ENCODE measurements at places on chromosomes 1 and 21.
A peak's percentile ranks its signal among the peaks of the same experiment; 100 is the strongest.

DNA sequence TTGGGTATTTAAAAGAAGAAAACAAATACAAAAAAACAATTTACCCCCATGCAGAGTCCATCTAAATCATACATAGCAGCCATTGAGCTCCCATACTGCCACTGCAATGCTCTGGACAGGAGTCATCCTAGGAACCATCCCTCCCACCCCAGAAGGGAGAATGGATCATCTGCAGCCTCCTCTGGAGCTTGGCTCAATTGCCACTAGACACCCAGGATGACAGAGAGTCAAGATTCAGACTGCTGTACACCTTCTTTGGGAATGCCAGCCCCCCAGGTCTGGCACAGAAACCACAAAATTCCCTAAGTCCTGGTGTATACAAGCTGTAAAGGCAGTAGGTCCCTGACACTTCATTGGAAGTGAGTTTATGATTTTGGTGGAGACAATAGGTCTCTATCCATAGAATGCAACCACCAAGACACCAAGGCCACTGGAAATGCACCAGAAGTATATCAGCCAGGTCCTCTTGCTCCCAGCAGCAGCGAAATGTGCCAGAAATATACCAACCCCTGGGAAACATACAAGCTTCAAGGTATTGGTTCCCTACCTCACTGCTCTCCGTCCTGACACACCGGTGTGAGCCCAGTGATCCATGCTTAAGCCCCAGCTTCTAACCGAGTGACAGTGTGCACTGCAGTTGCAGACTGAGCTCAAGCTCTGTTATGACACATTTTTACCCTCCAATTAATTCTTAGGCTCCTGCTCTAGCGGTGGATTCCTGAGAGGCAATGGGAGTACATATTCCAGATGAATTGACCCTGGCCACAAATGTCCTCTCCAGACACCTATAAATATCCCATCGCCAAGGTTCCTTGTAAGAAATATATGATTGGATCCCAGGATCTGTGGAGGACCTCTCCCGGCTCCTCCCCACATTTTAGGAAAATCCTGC lies 4.4 kb downstream of the TAL1 start:
- no peak for DNase-seq

DNA sequence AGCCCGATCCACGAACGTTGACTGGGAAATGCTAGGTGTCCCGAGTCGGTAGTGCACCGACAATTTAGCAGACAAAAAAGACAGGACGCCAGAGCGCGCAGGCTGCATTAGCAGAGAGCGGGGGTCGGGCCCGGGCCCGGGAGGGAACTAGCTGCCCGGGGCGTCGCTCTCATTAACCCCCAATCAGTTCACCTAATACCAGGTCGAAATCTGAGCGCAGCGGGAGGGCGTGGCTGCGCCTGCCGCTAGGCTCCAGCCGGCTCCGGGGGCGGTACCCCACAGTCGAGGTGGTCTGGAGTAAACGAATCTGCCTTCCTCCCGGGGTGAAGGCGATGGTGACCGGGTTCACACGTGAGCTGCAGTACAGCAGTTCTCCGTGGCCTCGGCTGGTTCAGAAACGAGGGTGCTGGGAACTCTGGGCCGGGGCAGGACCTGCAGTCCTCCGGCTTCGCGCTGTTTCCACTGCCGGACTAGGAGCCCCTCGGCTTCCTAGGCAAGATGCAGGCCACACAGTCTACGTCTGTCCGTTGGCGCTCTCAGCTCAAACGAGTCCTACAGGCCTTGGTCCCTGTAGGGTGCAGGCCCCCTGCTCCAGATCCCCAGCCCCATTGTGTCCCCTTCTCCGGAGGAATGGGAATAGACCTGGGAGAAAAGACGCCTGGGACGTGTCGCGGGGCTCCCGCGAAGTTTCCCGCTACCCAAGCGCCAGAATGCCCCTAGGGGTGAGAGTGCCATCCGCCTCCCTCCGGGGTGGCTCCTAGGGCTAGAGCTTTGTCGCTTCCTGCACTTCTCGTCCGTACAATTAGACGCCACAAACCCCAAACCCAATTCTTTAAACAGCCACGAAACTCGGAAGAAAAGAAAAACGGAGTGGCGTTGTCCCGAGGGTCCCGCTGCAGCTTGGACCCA lies 2.0 kb downstream of the GFI1 start:
- no peak for DNase-seq

- DNase-seq = peak; percentile 27
These were observed 34.9 kb upstream of the VASH2 start for GRCh38 chr1:212915245-212916091.

DNA sequence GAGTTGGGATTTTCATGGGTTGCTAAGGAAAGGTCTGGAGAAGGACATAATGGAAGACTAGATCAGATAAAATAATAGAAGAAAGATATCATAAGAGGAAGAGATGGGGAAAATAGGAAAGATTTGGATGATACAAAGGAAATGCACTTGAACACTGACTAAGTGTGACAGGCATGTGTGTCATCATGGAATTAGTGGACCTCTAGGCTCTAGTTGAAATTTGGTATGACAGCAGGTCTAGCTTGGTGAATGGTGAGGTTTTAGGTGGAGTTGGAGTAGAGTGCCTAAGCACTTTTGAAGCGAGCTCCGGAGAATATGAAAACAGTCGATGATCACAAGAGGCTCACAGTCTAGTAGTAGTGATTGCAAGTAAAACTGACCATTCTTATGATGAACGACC lies 73.0 kb upstream of the PTGS2 start:
- DNase-seq = no peak

DNA sequence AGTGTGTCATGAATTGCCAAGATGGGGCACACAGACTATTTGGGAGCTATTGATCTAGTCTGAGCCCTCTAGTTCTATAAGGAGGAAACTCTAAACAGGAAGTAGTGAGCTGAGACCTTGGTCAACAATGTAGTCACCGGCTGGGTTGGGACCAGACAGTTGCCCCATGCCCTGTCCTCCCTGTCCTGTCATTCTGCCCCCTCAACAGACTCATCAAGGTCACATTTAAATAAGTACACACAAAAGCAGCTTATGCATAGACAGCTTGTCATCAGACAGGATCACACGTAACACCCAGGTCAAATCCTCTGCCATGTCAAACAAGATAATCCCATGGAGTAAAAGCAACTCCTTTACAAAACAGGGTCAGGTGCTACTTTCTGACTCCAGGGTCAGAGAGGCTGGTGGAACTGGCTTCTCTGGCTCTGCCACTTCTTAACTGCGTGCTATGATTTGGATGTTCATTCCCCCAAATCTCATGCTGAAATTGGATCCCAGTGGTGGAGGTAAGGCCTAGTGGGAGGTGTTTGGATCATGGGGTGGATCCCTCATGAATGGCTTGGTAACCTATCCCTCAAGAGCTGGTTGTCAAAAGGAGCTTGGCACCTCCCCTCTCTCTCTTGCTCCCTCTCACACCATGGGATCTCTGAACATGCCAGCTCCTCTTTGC lies 128.9 kb downstream of the HIVEP3 start:
- DNase-seq = no peak

DNA sequence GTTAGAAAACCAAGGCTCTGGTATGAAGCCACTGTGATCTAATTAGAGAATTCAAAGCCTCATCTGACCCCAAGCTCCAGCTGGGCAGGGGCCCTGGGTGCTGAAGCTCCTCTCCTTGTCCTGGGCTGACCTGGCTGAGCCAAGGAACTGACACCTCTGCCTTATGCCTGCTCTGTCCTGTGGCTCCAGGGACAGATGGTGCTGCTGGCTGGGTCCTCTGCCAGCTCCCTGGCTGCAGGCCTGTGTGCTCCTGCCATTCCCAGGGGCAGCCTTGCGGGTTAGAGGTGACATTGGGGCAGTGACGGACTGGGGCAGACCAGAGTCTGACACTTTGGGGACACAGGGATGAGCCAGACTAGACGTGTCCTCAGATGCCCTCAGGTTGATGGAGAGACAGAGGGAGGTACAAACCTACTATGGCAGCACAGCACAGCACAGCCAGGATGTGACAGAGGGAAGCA lies 11.8 kb downstream of the ACOT11 start:
- DNase-seq = peak; percentile 96

All from myocyte (in vitro differentiated cells).